Stimulated activated CD8-positive, alpha-beta memory T cell treated with anti-CD3 and anti-CD28 coated beads, Interleukin-7, amount 100 ng/mL, for 1 hour (primary cell): ENCODE measurements at places on chromosomes 13 and 19.

DNA sequence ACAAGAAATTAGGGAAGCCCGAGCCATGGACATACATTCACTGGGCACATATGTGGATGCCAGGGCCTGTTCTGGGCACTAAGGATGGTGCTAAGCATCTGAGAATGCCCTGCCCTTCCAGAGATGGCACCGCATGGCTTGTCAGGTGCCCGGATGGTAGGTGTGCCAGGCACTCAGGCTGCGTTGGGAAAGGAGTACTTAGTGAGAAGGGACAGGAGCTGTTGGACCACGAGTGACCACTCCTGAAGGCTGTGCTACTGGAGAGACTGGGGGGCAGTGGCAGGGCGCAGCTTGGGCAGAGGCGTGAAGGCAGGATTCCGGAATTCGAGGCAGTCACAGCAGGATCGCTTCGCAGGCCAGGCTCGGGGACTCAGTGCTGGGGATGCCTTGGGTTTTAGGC is 38.0 kb upstream of the EHD2 start:
- DNase-seq = no peak

GRCh38 chr19:17393002-17393401 is 994 bp downstream of the CCDC194 start:
- no peak for DNase-seq

- no peak for DNase-seq
These were observed 641.1 kb downstream of the DIAPH3 start for GRCh38 chr13:59522652-59523051.

DNA sequence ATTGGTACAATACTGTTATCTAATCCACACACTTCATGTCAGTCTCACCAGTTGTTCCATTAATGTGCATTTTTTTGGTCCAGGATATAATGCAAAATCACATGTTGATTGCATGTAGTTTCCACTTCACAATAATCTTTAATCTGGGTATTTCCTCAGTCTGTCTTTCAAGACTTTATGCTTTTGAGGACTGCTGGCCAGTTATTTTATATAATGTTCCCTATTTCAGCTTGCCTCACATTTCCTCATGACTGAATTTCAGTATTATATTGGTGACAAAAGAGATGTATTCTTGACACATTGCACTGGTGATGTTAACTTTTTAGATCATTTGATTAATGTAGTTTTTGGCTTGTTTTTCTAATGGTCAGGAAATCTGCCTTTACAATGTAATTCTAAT is 368.3 kb downstream of the IRS2 start:
- DNase-seq = no peak

GRCh38 chr13:41382431-41382830 is 71.4 kb downstream of the NAA16 start:
- DNase-seq = no peak

DNA sequence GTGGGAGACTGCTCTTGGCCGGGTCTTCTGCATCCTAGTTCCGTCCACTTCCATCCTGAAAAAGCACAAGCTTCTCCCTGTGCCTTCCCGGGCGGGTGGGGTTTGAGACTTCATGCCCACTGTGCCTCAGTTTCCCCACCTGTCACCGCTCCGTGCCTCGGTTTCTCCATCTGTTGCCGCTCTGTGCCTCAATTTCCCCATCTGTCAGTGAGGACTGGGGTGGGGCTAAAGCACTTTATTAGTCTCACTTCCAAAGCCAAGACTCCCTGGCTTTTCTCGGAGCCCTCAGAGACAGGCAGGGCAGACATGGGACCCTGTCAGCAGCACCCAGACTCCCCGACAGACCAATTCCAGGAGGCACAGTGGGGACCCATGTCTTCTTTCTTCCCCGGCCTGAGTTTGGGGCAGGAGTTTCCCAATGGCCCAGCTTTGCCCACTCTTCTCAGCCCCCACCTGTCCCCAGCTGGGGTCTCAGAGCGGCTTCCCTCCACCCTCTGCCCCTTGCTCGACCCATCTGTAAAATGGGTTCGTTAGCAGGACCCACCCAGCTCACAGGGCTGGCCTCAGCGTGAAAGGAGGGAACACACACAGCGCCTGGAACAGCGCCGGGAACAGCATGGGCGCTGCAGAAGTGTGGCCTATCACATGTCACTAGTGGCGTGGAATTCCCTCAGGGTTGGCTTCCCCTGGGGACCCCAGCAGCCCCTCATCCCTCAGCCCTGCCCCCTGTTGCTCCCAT is 4.6 kb upstream of the PEAK3 start:
- DNase-seq = no peak

DNA sequence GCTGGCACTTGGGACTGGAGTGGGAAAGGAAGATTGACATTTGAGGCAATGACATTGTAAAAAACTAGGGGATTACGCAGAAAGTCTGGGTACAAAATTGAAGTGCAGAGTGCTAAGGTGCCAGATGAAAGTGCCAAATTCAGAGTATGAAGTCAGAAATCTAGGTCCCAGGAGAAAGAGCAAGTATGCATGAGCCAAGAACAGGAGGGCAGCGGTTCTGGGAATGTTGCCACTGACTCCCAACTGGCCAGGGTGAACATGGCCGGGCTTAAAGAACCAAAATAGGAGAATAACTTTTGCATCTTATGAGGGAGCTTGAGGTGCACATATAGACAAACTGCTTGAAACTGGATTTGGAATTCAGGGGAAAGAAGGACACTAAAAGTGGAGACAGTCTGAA is 495.8 kb upstream of the KLF12 start:
- no peak for DNase-seq

DNA sequence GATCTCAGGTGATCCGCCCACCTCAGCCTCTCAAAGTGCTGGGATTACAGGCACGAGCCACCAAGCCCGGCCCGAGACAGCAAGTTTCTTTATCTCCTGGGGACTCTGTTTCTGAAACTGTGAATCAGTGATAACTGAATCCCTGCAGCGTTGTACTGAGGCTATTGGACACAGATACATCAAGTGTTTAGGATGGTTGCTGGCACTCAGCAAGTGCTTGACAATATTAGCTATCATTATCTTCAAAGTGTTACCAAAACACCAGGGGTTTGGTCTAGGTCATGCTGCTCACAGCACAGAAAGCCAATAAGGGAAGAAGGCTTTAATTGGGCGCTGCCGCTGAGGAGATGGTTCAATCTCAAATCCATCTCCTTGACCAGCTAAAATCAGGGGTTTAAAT is 20.5 kb upstream of the PNMA8C start:
- DNase-seq = no peak

DNA sequence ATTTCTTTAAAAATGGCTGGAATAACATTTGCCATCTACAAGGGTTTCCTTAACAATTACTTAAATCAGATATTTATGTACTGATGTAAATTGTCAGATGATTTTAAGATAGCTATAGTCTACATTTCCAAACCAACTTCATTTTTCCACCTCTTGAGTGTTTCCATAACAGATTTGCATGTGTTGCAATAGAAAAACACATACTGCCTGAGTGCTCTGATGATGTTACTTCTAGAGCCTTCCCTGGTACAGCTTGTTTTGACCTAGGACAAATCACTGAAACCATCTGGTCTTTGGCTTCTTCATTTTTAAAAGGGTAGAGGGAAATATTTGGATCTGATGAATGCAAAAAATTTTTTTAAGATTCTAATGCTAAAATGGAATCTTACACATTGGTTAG is 245.9 kb downstream of the PCDH9 start:
- DNase-seq = no peak
